Heart left ventricle (tissue), 16 donors: ENCODE measurements at places on chromosomes 6 and 20. TPM values are rescaled to one million over a fixed set of nuclear protein-coding genes. Genes with fewer than 3 reads are reported as not detected.

The PNPLA1 gene
- polyA plus RNA-seq: 0.06 TPM

The CDH4 gene
- 0.04 TPM for polyA plus RNA-seq

The SIRPD gene
- not detected for polyA plus RNA-seq

The FNDC11 gene
- 0.08 TPM for polyA plus RNA-seq

- DNase-seq: no peak
Observed at GRCh38 chr20:40486297-40486696, 202.7 kb downstream of the MAFB start.

GRCh38 chr6:43029120-43029519, 7.7 kb downstream of the RRP36 start:
- no peak for DNase-seq
